ENCODE measurements at places on chromosomes 4 and X.

GRCh38 chr4:4641661-4642495, 100.0 kb upstream of the STX18 start:
- no peak for DNase-seq

DNA sequence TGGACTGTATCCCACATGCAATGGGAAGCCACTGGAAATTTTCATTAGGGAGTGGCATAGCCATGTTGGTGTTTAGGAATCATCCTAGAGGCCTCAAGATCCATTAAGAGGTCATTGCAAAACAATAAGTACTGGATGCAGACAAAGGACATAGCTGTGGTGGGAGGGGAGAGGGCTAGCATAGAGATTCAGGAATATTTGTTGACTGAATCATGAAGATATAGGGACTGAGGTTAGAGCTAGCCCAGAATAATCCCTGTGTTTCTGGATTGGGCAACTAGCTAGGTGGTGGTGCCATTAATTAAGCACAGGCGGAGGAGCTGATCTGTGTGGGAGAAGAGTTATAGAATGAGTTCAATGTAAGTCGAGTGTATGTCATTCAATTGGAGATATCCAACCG, 135.0 kb downstream of the RAB28 start:
- no peak for DNase-seq

DNA sequence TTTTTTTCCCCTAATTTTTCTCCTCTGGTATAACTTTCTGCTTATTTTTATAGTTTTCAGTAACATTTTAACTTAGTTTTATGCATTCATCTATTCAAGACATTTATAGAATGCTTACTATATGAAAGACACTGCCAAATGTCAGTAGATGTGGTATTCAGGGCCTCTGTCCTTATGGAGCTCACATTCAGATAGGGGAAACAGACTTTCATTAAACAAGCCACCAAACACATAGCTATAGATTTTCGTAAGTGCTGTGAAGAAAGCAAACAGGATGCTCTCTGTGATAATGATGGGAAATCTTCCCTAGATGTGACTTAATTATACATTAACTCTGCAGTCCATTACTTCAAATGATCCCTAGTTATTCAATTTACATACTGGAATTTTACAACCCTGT, 362.0 kb upstream of the FTHL17 start:
- DNase-seq, result no peak

GRCh38 chr4:171812665-171813525, at the start of gene GALNTL6:
Gene GALNTL6, plus strand, starts transcription at chr4:171813404.
- no peak for DNase-seq

DNA sequence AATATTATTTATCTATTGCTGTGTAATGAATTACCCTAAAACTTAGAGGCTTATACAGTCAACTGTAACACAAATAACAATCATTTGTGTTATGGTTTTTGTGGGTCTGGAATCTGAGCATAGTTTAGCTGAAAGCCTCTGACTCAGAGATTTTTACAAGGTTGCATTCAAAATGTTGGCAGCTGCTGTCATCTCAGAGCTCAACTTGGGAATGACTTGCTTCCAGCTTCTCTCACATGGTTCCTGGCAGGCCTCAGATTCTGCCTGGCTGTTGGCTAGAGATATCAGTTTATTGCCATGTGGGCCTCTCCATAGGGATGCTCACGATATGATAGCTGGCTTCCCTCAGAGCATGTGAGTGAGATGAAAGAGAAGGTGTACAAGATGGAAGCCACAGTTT, 70.2 kb upstream of the BRWD3 start:
- no peak for DNase-seq

- no peak for DNase-seq
Measured at GRCh38 chrX:1537031-1537715, at the start of gene P2RY8. Gene P2RY8, minus strand, starts transcription at chrX:1537185. Its CDS starts 70,627 bp downstream, at chrX:1466558.

- DNase-seq, result no peak
Measured at GRCh38 chrX:42678133-42678532, 99.8 kb downstream of the PPP1R2C start.
